ENCODE measurements at places on chromosomes 7 and 10. TPM values are rescaled to one million over a fixed set of nuclear protein-coding genes. Genes with fewer than 3 reads are reported as not detected.

The NAT16 gene
- not detected for total RNA-seq

The CC2D2B gene
- not detected for total RNA-seq

The C10orf67 gene
- total RNA-seq = 0.22 TPM

The PNLIP gene
- total RNA-seq = not detected

The ODAD2 gene
- 1.0 TPM for total RNA-seq

The RAB19 gene
- not detected for total RNA-seq
